Gastroesophageal sphincter (tissue), 4 donors: ENCODE measurements at places on chromosomes 11 and 22. TPM values are rescaled to one million over a fixed set of nuclear protein-coding genes. Genes with fewer than 3 reads are reported as not detected.

- no peak for ATAC-seq
Measured at GRCh38 chr22:24209687-24210086, 28.4 kb downstream of the SUSD2 start.

DNA sequence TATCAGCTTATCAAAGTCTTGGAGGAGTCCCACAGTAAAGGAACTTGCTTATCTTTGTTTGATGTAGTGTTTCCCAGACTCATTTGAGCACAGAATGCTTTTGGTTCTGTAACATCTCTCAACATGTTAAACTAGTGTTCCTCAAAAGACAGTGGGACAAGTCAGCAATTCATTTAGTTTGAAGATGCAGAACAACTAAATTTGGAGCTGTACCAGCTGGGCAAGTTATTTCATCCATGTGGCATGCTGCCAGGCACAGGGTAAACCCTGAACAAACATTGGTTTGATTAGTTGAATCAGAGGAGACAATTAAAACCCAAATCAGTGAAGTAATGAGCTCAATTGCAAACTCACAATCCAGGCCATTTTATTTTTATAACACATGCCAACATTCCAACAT is 141.2 kb downstream of the CSNK2A3 start:
- ATAC-seq, result no peak

DNA sequence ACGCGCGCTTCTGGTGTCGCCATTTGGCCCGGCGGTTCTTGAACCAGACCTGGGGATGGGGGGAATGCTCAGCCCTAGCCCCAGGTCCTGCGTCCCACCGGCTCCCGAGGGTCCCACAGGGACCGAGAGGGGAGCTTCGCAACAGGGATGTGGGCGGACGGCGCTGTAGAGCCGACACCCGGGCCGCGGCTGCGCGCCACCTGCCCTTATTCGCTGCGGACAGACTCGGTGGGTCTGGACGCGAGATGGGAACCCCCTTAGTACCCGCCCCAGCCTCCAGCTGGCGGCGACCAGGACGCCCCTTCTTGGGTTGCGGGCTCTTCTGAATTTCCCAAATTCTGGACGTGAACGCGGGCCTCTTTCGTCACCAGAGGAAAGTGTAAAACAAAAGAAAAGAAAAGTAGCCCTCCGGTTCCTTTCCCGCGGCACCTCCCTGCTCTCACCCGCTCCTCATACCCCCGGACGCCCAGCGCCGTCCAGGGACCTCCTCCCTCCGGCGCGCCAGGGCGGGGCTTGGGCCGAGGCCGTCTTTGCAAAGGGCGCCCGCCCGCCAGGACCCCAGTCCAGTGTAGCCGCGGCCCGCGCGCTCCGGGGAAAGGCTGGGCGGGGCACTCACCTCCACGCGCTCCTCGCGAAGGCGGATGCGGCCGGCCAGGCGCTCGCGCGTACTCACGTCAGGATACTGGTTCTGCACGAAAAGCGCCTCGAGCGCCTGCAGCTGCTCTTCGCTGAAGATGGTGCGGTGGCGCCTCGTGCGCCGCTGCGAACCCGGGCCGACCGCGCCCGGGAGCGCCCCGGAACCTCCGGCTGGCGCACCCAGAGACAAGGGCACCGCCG is 827 bp downstream of the GSC2 start:
- no peak for ATAC-seq

DNA sequence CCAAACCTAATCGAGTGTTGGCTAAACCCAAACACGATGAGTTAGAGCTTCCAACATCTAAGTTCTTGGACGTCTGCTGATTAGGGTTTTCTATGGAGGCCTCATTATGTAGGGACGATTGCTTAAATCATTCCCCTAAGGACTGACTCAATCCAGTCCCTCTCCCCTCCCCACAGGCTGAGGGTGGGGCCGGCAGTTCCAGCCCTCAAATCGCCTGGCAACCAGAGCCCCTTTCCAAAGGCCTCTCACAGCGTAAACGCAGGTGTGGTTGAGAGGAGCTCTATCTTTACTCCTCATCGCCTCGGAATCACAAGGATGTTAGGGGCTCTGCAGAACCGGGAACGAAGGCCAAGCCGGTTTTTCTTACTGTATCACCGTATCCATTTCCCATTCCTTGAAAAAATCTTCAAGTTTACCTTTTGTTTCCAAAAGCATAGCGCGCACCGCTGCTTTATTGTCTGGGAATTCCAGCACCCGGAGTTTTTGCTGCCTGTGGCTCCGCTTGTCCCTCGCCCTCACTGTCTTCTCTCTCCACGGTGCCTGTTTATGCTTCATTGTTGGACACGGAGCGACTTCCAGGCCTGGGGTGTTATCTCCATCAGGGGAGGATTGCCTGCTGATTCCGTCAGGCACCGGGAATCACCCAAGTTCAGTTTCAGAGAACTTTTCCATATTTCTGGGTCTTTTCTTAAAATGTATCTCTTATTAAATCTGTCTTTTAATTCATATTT is 13.8 kb upstream of the IFITM3 start:
- peak; percentile 87 for ATAC-seq

DNA sequence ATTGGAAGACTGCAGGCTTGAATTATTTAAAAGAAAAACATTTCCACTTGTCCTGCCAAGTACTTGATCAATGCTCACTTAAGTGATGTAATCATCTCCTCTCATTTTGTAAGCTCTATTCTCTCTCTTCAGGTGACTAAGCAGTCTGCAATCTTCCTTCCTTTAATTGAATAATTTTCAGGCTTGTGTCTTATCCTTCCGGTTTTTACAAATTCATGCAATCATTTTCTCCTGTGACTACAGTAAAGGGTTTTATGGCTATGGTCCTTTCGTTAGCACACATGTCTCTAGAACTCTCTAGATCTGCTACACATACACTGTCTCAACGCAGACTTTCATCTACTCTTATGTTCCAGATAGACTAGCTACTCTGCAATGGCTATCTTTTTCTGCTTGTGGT is 12.6 kb upstream of the UPB1 start:
- ATAC-seq, result peak; percentile 89

DNA sequence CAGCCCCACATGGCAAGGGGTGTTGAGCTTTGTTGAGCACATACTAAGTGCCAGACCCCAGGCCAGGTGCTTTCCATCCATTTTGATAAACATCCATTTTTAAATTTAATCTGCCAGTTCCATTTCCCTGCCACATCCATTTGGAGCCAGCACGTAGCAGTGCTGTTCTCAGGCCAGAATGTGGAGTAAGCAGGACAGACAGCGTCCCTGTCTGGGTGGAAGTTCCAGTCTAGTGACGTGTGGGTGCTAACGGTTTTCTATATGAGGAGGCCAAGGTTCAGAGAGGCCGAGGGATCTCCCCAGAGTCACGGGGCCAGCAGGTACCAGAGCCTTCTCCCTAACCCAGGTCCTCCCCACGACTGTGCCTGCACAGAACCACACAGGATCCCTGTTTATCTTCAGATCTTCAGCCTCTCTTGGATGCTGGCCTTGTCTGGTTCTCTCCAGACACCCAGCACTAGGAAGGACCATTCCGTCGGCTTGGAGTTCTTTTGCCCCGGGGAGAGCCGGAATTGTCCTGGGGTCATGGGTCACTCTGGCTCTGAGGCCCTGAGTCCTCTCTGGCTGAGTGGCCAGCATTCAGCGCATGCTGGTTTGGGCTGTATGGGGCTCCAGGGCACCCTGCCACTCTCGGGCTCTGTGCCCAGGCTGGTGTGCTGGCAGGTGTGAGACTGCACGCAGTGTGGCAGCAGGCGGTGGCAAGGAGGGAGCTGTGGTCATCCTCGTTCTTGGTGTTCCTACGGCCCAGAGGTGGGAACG is 63.6 kb upstream of the PPARA start:
- no peak for ATAC-seq

GRCh38 chr11:74687237-74688023 is 43.8 kb downstream of the CHRDL2 start:
- ATAC-seq, result no peak

- ATAC-seq, result no peak
Measured at GRCh38 chr11:7543302-7543701, 29.5 kb downstream of the PPFIBP2 start.

- ATAC-seq, result no peak
Measured at GRCh38 chr11:121105481-121106195, 4.6 kb downstream of the TECTA start.

- ATAC-seq, result no peak
Measured at GRCh38 chr11:45684440-45684839, 19.0 kb upstream of the CHST1 start.

GRCh38 chr11:82507288-82507687 is 226.4 kb downstream of the FAM181B start:
- no peak for ATAC-seq

GRCh38 chr22:35375031-35375430 is 5.9 kb upstream of the HMOX1 start:
- ATAC-seq, result no peak

DNA sequence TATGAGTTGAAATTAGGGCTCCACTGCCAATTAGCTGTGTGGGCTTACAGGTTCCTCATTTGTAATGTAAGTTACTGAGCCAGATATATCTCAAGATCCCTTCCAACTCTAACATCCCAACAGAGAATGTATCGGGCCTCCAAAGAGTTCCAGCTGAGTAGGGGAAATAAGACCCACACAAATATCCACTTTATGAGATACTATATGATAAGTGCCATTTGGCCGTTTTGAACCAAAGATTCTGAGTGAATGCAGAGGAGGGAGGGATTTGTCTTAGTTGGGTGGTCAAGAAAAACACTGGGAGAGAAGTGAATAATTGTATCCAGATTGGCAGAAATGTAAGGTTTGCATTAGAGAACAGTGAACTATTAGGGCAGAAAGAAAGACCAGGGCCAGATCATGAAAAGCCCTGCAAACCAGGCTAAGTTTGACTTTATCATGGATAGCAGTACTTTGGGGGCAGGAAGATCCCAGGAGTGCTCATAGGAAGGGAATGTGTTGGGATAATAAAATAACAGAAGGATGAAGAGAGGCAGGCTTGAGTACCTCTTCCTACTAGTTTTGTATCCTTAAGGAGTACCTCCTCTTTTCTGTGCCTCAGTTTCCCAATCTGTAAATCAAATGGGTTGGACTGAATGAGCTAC is 63.9 kb downstream of the RPL27A start:
- no peak for ATAC-seq

DNA sequence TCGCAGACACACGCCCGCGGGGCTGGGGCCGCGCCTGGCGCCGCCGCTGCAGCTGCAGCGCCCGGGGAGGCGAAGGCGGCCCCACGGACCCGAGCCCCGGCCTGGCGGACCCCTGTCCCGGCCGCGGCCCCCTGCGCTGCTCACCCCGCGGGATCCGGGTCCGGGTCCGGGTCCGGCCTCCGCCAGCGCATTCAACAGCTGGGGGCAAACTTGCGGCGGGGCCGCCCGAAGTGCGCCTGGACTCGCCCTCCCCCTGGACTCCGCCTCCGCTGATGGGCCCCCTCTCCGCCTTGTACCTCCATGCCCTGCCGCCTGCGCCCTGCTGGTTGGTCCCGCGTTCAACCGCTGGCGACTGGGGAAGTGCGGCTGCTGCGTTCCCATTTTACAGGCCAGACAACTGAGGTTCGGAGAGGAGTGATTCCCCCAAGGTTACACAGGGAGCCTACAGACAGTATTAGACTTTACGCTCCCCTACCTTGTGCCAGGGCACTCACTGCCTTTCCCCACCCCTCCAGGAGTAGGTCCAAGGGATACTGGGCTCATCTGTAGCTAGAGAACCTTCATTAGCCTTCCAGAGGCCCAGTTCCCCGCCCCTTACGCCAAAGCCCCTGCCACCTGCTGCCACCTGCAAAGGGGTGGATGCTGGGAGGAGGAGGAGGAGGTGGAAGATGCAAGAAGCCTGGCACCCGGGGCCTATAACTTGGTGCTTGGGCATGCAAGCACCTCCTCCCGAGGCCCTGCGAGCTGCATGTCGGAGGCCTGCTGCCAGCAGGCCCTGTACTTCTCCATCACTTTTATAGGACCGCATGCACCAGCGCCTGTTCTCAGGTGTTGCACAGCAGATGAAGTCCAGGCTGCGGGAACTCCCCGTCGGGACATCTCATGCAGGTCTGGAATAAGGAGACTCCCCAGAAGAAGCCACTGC is 694 bp upstream of the ELFN2 start:
- no peak for ATAC-seq

- peak; percentile 58 for ATAC-seq
Measured at GRCh38 chr11:28146123-28146751, 38.0 kb downstream of the METTL15 start.

DNA sequence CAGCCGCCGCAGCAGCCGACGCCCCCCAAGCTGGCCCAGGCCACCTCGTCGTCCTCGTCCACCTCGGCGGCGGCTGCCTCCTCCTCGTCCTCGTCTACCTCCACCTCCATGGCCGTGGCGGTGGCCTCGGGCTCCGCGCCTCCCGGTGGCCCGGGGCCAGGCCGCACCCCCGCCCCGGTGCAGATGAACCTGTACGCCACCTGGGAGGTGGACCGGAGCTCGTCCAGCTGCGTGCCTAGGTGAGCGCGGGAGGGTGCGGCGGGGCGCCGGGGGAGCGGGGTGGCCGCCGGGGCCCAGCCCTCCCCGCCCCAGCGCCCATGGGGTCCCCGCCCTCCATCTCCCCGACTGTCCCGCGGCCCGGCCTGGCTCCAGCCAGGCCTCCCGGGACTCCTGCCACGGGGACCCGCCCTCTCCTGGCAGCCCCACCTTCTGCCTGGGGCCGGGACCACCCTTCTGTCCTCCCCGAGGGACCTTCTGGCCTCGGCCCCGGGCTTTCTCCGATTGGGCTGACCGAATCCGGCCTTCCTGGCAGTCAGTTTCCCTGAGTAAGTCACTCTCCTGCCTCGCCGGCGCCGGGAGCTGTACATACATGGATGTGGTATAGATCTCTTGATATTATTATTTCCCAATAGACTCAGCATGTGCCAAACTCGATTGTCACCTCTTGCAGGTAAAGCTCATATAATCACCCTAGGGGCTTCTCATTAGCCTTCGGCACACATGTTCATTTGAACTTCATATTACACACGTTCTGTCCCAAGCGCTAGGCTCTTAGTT is 720 bp downstream of the PACS1 start:
- peak; percentile 16 for ATAC-seq

- ATAC-seq, result no peak
Measured at GRCh38 chr11:33610903-33611302, 89.7 kb downstream of the C11orf91 start.

GRCh38 chr11:90601261-90601660 is 378.4 kb upstream of the CHORDC1 start:
- ATAC-seq, result no peak

GRCh38 chr11:16096336-16096735 is 260.0 kb downstream of the SOX6 start:
- ATAC-seq, result no peak

GRCh38 chr11:84947970-84948580 is 679.1 kb downstream of the DLG2 start:
- no peak for ATAC-seq

DNA sequence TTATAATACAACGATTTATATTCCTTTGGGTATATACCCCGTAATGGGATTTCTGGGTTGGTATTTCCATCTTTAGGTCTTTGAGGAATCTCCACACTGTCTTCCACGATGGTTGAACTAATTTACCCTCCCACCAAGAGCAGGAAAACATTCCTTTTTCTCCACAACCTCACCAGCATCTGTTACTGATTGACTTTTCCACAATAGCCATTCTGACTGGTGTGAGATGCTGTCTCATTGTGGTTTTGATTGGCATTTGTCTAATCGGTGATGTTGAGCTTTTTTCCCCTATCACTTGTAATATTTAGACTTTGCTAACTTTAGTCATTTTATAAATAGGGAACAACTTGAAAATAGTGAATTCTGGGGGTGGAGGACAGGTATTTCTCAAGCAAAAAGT is 58.1 kb downstream of the PPFIA1 start:
- ATAC-seq, result no peak

Gene PGA5
- not detected for total RNA-seq

Gene OR2AG2
- total RNA-seq, result not detected

Gene OR10D3
- total RNA-seq, result not detected

Gene SLCO2B1
- total RNA-seq, result 36.2 TPM

Gene SAA4
- not detected for total RNA-seq

Gene MICAL2
- 239 TPM for total RNA-seq

Gene CNTN5
- total RNA-seq, result not detected

Gene HEPN1
- 0.67 TPM for total RNA-seq

Gene NXPE4
- total RNA-seq, result not detected

Gene BRSK2
- total RNA-seq, result 1.4 TPM

Gene HTR3B
- total RNA-seq, result not detected
